ENCODE measurements at places on chromosomes 16 and 17.

GRCh38 chr17:4266550-4266949, 2.8 kb upstream of the ANKFY1 start:
- DNase-seq, result no peak

DNA sequence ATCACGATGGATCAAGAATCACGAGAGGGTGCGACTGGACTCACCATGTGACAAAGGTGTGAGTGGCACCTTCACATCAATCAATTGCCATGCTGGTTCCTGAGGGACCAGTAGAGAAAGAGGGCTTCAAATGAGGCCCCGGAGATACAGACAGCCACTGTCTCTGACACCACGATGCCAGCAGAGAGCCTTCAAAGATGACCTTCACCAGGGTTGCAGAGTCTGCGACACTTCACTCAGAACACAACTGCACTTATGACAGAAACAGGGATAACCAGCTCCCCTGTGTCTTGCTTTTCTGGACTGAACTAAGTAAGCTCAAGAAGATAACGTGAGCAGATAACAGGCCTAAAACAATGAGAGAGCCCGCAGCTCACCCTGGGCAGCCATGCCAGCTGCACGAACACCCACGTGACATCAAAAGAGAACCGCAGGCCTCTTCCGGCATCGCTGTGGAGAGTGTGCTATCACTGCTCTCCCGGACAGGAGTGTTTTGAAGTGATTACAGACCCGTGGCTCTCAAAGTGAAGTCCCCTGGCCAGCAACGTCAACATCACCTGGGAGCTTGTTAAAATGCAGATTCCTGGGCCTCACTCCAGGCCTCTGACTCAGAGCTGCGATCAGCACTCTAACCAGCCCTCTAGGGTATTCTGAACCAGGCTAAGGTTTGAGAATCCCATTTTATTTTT, 36.4 kb downstream of the KLHDC4 start:
- no peak for DNase-seq

DNA sequence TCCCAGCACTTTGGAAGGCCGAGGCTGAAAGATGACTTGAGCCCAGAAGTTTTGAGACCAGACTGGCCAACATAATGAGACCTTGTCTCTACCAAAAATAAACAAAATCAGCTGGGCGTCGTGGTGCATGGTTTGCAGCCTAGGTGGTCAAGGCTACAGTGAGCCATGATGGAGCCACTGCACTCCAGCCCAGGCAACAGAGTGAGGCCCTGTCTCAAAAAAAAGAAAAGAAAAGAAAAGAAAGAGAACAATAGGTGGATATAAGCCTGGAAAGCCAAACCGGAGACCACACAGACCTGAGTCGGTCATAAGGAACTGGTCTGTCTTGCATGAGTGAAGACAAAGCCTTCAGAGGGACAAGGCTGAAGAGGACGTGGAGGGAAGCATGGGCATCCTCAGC, 14.4 kb downstream of the ATP6V0D1 start:
- no peak for DNase-seq

DNA sequence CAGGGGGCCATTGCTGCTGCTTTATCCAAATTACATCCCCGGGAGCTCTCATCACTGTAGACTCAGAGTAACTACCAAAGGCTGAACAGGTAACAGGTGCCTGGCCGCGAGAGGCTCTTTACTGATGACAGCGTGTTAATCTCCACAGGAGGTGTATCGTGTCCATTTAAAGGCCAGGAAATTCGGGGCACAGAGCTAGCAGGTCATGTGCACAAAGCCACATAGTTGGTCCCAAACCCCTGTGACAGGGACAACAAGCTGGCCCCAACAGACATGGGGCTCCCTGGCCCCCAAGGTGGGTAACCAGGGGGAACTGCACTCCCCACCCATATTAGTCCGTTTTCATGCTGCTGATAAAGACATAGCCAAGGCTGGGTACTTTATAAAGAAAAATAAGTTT, 55.3 kb upstream of the RBFOX3 start:
- no peak for DNase-seq

Data from dorsolateral prefrontal cortex (tissue), 122 donors.